ENCODE measurements at places on chromosomes 7 and 10.

DNA sequence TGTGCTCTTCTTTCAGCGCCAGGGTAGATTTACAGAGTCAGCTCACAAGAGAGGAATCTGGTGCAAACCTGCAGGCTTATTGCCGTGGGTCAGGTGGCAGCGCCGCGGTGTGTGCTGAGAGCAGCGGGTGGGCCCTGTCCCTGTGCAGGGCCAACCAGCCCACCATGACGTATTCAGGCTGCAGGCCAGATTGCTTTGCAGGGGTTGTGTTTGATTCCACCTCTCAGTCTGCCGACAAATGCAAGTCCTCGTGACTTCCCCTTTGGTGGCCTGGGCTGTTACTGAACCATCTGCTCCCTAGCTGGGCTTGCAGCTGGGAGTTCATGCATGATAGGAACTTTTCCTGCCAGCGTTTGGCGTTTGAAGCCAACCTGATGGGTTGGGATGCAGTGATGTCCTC, 66.7 kb upstream of the LEP start:
- DNase-seq = no peak

GRCh38 chr7:111987886-111988285, 218.3 kb downstream of the DOCK4 start:
- DNase-seq = no peak

GRCh38 chr7:157625973-157626742, 289.4 kb downstream of the DNAJB6 start:
- DNase-seq = no peak

DNA sequence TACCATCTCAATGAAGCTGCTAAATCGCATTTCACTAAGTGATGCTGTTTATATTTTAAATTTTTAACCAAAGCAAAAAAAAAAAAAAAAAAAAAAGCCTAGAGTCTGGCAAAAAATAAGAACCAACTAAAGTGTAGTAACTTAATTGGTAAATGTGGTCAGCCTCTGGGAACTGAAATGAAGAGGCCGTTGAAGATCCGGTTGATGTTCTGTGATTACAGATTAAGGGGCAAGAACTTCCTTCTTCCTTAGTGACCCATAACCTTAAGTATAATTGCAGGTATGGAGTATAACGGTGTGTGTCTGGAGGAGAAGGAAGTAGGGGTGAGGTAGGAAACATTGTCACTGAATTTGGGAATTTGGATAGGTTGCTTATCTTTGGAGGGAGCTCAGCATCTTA, 7.7 kb upstream of the SRGN start:
- DNase-seq = no peak

DNA sequence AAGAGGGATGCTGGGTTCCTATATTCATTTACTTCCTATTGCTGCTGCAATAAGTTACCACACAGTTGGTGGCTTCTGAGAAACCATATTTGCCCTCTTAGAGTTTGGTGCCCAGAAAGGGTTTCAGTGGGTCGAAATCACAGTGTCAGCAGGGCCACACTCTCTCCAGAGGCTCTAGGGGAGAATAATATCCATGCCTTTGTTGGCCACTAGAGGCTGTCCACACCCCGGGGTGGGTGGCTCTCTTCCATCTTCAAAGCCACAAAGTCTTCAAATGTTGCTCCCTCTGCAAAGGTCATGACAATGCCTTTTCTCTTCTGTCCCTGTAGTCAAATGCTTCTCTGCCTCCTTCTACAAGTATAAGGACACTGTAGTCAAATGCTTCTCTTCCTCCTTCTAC, 989.4 kb downstream of the CCSER2 start:
- no peak for DNase-seq

DNA sequence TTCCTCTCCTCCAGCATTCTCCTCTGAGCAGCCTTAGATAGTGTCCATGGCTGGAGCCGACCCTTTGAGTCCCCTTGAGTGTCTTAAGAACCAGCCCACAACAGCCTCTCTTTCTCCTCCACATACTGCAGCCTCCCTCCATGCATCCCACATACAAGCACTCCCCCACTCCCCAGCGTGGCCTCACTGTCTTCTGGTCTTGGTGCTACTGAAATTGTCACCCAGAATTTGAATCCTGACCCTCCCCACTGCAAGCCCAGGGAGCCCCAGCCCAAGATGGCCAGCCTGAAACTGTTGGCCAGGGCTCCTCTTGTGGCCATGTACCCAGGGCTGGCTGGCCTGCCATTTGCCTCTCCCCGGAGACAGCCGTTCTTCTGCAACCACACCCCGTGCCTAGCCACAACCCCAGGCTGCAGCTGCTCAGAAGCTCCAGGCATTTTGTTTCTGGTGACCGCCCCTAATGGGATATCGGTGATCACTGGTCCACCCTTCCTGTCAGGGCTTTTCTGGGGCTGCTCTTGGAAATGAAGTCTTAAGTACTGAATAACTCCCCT, 18.8 kb upstream of the SH2D4B start:
- DNase-seq = no peak

DNA sequence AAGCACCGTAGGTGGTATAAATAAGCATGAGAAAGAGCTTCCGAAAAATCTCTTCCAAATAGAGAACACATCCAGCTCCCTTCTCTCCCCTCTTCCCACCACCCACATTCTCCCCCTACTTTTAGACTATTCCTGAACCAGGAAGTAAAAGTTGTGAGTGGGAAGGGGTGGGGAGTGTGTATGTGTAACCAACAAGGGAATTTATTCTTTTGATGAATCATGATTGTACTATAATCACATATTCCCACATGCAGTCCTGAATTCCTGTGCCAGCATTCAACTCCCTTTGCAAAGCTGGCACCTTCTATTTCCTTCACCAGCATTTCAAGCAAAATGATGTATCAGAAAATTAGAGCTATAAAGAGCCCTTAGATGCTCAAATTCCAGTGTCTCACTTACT, 230.6 kb upstream of the CHRM2 start:
- DNase-seq = no peak

DNA sequence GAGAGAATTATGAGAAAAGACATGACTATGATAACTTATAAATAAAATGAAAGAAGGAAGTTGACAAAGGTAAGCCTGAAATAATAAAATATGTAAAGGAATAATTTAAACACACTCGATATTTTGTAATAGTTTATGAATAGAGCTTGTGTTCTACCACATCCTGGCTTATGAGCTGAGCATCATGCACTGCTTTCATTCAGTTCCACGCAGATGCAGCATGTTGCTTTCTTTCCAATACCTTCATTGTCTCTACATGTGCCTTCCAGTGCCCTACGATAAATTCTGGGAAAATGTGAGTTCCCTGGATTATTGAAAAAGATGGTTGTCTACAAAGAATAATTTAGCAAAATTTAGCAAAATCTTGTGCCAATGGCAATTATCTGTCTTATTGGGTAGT, 398.9 kb upstream of the SEMA3C start:
- no peak for DNase-seq

- no peak for DNase-seq
These were observed 28.6 kb upstream of the DMBT1 start for GRCh38 chr10:122531939-122532338.

GRCh38 chr7:128099204-128099671, 68.0 kb upstream of the LRRC4 start:
- no peak for DNase-seq

DNA sequence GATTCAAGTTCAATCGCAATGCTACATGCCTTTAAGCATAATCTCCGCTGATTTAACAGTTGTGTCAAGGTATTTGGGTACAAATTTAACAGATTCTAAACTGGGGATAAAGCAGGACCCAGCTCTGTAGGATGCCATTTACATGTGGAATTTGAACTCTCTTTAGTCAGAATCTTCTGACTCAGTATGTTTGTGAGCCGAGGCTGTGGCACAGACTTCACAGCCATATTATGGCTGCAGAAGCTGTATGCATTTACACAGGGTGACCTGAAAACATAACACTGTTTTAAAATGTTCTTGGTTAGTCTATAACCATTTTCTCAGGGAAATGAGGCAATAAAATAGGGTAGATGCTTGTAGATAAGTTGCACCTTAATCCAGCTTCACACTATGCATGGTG, 8.7 kb downstream of the PDLIM1 start:
- no peak for DNase-seq

DNA sequence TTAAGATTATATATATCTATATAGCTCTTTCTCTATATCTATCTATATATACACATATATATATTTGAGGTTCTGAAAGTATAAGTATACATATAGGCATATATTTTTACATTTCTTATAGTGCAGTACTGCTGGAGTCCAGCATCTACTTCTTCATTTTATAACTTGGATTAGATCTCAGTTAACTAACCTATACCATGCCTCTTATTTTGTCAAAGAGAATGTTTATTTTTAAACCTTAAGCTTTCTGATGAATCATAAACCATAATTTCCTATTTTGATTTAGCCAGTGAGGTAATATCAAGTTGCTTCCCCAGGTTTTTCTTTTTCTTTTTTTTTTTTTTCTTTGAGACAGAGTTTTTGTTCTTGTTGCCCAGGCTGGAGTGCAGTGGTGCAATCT, 8.1 kb downstream of the ZNF32 start:
- DNase-seq = no peak

- DNase-seq = peak; percentile 90
These were observed at the start of gene INTS15 for GRCh38 chr7:6589829-6590644. TSS of gene INTS15 (plus strand) at chr7:6590021. CDS start at chr7:6590284, 263 bp downstream.

GRCh38 chr10:10110844-10111490, 906.7 kb upstream of the CELF2 start:
- no peak for DNase-seq

- no peak for DNase-seq
These were observed 47.9 kb upstream of the SKAP2 start for GRCh38 chr7:26912338-26912737.

DNA sequence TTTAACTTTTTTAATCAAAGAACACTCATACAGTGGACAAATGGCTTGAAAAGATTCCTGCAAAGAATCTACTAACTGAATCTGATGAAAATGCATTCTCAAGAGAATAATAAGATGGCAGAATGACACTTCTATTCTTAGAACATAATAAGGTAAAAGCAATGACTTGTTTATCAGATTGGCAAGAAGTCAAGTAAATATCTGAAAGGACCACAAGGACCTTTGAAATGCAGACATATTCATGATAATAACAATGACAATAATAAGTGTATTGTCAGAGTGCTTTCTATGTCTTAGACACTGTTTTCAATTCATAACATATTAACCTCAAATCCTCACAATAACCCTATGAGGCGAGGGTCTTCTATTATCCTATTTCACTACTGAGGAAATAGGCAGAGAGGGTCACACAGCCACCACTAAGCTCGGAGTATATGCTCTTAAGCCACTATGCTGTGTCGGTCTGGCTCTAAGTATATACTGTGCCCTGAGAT, 10.6 kb downstream of the HACD1 start:
- no peak for DNase-seq

DNA sequence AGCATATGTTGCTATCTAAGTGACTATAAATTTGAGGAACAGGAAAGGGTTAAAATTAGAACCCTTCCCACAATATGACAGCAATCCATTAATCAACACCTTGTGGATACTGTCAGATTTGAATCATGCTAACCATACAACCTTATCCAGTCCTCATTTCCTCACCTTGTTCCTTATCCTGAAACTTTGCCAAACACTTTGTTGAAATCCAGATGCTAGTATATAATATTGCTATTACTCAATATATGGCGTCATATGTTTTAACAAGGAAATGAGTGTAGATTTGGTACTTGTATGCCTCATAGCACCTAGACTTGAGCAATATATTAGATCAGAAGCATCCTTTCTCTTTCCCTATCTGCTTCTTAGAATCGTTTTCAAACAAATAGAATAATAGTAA, 66.3 kb upstream of the SLC25A13 start:
- DNase-seq = no peak

DNA sequence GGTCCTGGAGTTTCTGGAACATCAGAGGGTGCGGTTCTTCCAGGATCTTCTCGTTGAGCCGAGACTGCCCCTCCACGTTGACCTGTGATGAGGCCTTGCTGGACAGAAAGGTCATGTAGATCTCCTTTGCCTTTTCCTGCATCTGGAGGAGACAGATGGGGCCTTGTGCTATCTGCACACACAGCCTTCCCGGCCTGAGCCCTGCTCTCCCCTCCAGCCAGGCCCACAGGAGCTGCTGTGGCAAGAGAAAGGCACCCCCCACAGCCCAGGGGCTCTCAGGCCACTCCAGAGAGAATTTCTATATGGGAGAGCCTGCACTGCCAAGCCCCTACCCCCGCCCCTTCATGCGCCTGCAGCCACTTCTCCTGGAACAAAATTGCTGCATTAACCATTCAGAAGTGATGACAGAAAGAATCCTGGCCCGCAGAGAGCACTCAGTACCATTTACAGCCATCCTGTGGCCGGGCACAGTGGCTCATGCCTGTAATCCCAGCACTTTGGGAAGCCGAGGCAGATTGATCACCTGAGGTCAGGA, 26.9 kb downstream of the RGS10 start:
- no peak for DNase-seq

DNA sequence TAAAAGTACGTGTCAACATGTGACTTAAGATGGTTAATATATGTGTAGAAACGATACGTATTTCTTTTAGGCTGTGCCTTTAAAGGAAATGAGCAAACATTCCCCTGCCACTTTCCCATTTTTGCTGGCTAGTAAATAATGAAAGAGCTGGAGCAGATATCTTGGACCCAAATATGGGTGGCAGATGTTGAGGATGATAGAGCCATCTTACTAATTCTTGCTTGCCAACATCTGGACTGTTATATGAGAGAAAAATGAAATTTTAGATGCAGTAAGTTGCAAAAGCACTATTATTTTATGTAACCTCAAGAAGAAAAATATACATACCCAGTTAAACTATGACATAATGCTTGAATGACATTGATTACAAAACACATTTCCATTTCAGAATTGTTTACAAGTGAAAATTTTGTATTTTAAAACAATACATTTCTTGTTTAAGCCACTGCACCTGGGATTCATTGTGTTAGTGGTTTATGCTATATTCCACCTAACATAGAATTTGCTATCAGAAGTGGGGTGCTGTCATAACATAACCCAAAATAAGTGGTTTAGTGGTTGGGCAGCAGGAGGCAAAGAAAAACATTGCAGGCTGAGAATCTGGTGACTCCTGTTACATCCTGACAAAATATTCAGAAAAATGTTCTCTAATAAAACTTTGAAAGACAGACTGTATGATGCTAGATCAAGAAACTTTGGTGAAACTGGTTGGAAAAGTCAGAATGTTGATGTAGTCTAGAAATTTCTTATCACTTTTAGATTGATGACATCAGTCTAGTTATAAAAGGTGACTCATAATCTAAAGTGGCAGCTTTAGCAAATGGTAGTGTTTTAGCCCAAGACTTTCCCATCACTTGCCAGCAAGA, 305.0 kb downstream of the PTEN start:
- DNase-seq = no peak

- no peak for DNase-seq
These were observed 109.6 kb downstream of the LRMDA start for GRCh38 chr10:75540981-75541380.

DNA sequence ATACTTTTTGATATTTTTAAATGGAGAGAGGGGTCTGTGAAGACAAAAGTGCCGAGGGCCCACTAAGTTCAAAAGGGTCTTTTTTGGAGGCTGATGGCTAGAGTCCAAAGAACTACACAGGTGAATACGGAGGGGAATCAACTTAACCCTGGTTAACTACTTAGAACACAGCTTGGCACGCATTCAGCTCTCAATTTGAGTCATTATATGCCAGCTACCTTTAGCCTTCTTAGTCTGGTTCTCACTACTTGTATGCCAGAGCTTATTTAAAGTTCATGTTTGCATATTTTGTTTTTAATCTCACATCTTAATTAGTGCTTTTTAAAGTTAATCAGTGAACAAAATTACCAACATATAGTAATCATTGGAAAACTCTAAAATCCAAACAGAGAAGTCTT, 80.8 kb downstream of the VWDE start:
- peak; percentile 44 for DNase-seq
